Islet precursor cell (in vitro differentiated cells): ENCODE measurements at places on chromosomes 1 and 21.

DNA sequence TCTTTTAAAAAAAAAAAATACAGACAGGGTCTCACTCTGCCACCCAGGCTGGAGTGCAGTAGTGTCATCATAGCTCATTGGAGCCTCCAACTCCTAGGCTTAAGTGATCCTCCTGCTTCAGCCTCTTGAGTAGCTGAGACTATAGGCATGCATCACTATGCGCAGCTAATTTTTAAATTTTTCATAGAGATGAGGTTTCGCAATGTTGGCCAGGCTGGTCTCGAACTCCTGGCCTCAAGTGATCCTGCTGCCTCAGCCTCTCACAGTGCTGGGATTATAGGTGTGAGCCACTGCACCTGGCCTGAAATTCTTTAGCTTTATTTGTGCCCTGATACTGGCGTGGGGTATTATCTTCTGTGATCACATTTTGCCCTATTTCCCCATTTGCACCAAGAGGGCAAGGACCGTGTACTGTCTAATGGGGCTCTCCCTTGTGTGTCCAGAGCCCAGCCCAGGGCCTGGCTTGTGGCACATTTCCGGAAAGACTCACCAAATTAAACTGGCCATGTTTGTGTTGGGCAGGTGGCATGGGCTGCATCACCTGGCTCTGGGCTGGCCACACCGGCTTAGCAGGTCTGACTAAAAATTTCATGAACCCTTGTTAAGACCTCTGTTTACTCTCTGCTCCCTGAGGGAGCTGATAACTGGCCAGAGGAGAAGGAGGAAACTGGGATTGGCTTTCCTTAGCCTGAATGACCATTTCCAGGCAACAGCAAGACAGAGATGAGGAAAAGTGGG lies 32.2 kb downstream of the TRIM62 start:
- DNase-seq, result no peak

GRCh38 chr1:107135463-107135862 lies 5.4 kb upstream of the NTNG1 start:
- DNase-seq, result peak; percentile 80

DNA sequence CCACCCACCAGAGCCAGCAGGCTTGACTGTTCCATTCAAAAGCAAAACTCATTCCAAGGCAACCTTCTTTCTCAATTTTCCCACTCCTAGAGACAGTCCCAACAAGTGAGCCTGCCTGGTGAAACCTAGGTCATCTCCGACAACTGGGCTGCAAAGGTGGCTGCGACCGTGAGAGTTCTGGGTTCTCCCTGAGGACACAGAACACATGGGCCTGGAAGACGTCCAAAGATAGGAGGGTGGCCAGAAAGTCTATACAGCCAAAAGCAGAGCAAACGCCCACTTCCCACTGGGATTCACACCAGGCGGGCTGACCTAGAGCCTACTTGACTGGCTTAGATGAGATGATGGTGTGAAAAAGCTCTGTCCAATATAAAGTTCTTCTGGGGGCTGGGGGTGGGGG lies 90.2 kb upstream of the GRIK3 start:
- DNase-seq, result no peak

- DNase-seq, result no peak
Measured at GRCh38 chr1:46714976-46715375, 3.9 kb downstream of the EFCAB14 start.

DNA sequence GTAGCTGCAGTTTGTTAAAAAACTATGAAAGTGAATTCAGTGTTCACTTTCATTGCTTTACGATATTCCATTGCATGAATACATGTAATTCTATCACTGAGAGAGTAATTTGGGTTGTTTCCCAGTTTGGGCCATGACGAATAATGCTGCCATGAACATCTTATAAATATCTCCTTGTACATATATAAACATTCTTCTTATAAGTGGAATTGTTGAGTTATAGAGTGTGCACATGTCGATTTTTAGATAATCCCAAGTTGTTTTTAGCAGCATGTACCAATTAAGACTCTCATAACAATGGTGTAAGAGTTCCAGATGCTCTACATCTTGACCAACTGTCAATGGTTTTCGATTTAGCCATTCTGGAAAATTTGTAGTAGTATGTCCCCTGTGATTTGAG lies 40.9 kb downstream of the ALG6 start:
- no peak for DNase-seq

- peak; percentile 96 for DNase-seq
Measured at GRCh38 chr1:41521766-41522165, 37.3 kb upstream of the EDN2 start.

DNA sequence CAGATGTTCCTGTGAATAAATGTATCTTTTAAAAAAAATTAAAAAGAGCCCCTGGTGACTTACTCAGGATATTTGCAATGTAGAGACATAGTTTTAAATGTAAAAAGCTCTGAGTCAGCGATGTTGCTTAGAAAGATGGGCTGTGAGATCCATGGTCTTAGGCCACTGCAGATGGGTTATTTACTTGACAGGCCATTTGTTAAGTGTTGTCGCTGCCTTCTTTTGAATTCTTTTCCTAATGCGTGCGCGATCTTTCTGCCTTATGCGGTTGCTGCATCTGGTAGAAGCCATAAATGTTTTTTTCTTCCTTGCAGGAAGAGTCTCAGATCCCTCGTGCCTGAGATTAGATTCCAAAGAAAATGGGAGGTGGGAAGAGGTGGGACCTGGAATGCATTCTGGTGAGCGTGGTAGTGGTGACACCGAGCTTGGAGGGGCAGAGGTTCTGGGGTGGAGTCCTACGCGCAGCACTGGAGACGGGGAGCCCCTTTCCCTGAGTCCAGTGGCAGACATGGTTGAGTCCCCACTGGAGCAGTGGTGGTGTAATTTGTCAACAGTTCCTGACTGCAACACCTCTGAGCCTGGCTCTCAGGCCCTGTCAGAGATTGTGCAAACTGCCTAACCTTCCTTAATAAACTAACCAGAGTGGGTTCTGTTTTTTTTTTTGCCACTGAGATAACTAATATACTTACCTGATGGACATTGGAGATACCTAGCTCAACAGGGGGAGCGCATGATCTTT lies 197.2 kb downstream of the HHAT start:
- DNase-seq, result no peak

DNA sequence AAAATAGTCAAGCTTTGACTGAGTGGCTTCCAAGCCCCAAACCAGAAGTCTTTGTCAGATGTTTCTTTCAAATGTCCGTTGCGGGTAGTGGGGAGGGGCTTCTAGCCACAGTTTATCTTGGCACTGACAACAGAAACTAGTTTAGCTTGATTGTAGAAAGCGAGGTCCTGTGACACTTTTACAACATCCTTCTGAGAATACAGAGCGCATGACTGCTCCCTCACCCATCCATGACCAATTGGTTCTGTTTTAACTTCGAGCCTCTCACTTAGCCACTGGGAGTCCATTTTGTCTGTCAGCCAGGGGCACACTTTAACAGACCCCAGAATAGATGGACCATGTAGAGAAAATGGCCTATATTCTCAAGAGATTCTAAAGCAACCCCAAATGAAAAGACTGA lies 199.2 kb upstream of the ST6GALNAC5 start:
- DNase-seq, result no peak

- DNase-seq, result no peak
Measured at GRCh38 chr1:113745425-113745824, 13.9 kb downstream of the PHTF1 start.

DNA sequence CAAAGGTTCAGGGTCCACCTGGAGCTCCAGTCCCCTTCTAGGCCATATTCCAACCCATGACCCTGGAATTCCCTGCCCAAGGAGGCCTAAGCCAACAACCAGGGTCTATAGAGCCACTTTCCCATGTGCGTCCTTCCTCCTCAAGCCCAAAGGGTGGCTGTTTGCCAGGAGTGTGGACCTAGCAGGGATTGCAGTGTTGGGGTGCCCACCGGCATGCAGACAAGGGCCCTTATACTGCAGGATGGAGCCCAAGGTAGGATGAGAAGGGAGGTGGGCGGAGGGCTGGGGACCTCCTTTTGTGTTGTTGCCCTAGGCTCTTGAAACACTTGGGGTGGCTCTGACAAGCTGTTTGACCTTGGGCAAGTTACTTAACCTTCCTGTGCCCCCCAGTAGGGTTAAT lies 19.7 kb upstream of the ADGRB2 start:
- peak; percentile 28 for DNase-seq

- DNase-seq, result no peak
Measured at GRCh38 chr1:32798679-32799416, 18.3 kb downstream of the YARS1 start.

GRCh38 chr1:29832471-29832870 lies 596.1 kb downstream of the PTPRU start:
- peak; percentile 36 for DNase-seq

DNA sequence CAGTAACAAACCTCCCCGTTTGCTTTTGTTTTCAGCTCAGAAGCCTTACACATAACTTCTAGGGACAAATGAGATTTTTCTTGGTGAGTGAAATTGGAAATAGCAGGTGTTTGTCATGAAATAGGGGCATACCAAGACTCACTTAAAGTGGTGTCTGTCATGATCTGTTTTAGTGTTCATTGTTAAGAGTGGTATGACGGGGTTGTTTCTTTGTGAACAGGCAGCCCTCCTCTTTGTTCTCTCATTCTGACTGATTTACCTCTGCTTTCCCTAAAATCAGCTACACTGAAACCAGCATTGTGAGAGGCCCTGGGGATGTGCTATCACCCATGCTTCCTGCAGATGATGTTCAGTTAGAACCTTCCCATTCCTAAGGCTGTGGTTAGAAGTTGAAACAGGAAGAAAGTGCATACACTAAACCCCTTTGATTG lies 2.5 kb upstream of the ERO1B start:
- DNase-seq, result no peak

DNA sequence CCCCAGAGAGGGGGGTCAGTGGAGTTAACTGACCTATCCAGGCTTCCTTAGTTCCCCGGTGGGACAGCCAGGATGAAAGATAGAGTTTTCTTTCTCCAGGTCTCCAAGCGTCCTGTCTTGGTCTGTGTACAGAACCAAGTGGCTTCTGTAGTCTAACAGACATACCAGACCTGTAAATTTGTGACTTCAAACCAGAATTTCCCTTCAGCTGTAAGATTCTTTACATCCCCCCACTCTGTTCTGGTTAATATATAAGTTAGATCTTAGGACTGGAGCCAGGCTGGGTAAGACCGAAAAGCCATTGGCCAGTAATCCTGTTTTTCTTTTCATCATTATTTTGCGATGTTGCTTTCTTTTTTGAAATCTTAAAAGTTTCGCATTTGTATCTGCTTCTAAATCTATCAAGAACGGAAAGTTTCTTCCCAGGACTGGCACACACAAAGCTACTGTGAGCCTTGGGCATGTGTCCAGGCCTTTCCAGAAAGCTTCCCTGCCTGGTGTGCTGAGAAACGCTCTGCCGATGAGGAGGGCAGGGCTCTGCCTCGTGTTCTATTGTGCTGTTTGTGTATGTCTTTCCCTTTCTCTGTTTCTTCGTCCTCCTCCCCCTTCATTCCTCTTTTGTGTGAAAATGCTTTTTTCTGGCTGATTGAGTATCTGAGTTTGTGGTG lies 72.3 kb downstream of the RGL1 start:
- no peak for DNase-seq

GRCh38 chr1:50704126-50704525 lies 255.9 kb downstream of the FAF1 start:
- no peak for DNase-seq
